NCI-H510A treated with DMSO at 0.1 percent for 48 hours (cell line): ENCODE measurements at places on chromosomes 5 and 9.

DNA sequence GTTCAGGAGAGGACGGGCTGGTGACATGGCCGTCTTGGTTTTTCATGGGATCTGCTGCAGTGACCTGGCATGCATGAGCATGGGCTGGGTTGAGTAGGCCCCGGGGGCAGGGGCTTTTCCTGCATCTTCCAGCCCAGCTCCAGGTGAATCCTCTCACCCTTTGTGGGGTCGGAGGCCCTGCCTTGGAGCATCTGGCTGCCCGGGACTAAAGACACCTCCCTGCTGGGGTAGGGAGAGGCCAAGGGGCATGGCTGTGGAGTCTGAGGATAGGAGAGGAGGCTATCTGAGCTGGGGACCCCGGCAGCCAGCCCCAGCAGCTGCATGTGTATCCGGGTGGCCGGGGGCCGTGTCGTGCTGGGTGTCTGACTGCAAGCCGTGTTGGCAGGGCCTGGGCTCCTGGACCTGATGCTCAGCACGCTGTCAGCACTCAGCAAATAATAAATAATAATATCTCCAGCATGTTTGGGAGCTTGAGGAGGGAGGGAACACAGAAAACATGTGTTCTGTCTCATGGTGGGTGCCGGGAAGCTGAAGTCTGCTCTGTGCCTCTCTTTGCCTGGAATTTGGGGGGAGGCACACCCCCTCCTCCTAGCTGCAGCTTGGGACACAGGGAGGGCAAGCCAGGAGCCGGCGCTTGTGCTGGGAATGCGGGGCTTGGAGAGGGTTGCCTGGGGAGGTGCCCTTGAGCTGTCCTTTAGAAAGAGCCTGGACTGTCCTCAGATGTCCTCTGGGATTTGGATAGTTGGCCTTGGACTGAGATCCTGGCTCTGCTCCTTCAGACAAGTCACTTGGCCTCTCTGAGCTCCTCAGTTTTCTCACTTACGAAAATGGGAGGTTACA lies 28.4 kb upstream of the PITX1 start:
- DNase-seq = no peak

DNA sequence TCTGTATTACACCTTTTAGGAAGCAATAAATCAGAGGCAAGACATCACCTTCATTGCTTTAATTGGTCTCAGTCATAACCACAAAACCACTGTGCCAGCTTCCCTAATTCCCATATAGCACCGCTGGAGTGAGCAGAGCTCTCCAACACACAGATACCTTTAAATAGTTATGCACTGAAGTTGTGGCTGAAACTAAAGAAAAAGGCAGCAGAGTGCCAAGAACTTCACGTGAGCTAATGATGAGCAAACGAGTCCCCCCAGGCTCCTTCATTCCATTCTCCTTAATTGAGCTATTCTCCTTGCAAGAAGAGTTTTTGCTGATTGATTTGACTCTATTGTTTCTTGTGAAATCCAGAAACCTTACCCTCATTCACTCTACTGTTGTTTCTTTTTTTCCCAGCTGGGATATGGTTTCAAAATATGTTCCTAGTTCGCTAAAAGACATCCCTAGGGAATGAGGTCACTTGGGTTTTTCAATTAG lies 501.5 kb downstream of the SPATA31D1 start:
- DNase-seq = no peak

DNA sequence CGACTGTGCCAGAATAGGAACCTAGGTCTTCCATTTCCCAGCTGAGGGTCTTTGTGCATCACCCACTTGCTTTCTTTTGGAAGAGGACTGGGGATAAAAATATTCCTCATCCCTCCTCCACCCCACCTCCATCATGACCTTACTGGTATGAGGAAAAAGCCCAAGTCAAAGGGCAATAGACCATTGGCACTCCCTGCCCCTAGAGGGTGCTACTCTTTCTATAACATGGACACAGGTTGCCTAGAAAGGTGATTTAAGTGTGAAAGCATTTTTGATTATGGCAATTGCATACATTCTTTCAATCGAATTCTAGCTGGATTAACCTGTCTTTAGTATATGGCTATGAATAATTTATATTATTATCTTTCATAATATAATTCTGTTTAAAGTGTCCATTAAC lies 22.8 kb upstream of the ZNF618 start:
- peak; percentile 36 for DNase-seq

DNA sequence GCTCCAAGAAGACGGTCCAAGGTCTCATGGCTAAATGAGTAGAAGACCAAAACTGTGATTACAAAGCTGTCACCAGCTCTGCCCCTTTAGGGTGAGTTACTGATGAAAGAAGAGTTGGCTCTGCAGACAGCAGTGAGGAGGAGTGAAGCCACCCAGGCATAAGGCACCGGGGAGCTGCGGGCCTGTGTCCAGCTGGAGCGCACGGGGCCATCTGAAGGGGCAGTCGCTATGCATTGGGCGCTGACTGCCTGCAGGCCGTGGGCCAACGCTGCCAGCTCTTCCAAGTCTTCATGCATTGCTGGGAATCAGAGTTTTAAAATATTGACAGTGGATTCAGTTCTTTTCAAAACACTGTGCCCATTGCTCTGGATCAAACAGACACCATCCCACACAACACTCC lies 70.3 kb downstream of the DAPK1 start:
- no peak for DNase-seq

GRCh38 chr5:11854936-11855335 lies 49.3 kb downstream of the CTNND2 start:
- no peak for DNase-seq

DNA sequence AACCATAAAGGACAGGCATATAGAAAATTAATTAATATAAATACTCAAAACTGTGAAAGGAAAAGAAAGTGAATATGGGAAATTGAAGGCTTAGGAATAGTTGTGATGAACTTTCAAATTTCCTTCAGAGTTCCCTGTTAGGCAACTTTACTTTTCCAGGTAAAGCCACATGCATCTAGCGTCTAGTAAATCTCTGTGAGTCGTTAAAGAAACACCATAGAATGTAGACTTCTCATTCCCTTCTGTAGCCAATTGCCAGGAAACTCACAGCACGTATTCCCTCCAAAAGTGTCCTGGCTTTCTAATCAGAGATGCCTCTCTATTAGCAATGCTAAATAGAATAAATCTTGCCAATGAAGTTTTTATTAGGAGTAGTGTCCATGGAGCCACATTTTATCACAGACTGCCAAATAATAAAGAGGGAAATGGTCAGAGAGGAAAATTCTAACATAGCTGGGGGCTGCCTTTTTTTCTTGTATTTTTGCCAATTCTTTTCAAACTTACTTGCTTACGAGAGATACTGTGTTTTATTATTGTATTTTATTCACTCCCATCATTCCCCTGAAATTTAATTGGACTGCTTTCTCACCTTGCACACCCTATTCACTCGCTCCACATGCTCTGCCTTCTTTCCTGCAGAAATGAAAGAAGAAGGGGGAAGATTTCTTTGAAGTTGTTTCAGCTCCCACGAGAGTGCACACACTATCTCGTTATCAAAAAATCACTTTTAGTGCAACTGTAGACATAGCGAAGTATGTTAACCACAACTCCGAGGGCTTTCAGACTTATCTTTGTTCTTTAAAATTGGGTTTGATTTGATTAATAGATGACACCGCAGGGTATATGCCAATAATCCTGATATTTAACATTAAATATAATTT lies 439.0 kb downstream of the CSNK1G3 start:
- DNase-seq = no peak

- DNase-seq = peak; percentile 4
These were observed 91.4 kb upstream of the RANBP6 start for GRCh38 chr9:6106711-6107339.

- no peak for DNase-seq
These were observed 76.2 kb upstream of the SLC1A3 start for GRCh38 chr5:36530215-36530614.

GRCh38 chr5:91493086-91493485 lies 110.0 kb upstream of the ARRDC3 start:
- no peak for DNase-seq

GRCh38 chr5:180112181-180112861 lies 40.8 kb upstream of the RNF130 start:
- DNase-seq = no peak

- DNase-seq = no peak
These were observed 251.4 kb upstream of the GAS1 start for GRCh38 chr9:87198716-87199115.

DNA sequence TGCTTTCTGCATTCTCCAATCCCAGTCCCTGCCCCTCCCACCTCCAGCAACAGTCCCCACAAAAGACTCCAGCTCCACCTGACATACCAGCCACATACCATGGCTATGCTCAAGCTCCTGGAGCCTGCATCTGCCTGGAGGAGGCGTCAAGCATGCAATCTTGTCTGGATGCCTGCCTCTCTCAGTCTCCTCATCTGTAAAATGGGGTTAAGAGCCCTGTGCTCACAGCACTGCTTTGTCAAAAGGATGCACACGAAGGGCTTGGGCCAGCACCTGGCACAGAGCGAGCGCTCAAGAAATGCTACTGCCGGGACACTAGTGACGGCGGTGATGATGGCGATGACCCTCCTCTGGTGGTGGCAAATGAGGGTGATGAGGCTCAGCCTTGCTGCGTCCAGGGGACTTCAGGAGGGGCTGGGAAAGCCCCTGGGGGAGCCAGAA lies 202.9 kb upstream of the IER5L start:
- DNase-seq = no peak

- DNase-seq = no peak
These were observed 122.5 kb downstream of the NPR3 start for GRCh38 chr5:32833663-32834062.

DNA sequence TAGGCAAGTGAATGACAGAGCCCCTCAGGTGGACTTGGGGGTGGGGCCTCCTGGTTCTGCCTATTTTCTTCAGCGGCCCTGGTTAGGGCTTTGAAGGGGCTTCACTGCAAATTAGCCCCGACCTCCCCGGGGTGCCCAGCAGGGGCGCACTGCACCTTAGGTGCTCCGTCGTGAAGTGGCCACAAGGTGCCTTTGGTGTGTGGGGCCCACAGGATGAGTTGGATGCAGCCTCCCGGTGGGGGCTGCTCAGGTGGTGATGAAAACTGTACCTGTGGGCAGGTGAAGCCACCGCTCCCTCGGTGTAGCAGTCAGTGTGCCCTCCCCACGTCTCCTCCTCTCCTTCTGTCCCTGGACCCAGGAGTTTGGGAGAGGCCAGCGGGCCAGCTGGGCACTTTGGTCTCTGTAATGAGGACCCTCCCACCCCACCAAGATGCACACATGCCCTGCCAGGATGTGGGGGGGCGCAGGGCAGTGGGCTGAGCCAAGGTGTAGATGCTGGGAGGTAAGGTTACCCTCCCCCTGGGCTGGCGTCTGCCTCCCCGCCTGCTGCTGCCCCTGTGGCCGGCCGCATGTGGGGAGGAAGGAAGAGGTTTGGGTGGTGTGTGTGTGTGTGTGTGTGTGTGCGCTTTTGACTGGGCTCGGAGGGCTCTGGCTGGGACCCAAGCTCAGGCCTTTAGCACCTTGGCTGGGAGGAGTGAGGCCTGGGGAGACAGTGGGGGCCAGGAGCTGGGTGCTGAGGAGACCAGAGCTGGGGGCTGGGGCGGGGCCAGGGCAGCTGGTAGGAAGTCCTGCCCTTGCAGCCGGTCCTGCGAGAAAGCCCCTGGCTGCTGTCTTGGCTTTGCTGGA lies 55.6 kb downstream of the RXRA start:
- DNase-seq = no peak

GRCh38 chr9:80699511-80699998 lies 989.8 kb downstream of the TLE1 start:
- DNase-seq = peak; percentile 3

- no peak for DNase-seq
These were observed 643.6 kb downstream of the ACTL7B start for GRCh38 chr9:108212184-108212583.

- DNase-seq = no peak
These were observed 14.0 kb upstream of the PSMD5 start for GRCh38 chr9:120856700-120857099.

GRCh38 chr9:125493384-125493783 lies 213.6 kb downstream of the MAPKAP1 start:
- DNase-seq = no peak
